Hematopoietic multipotent progenitor cell treated with erythropoietin and hydrocortisone succinate and interleukin-3 and kit ligand, for 17 days (in vitro differentiated cells): ENCODE measurements at places on chromosomes 3 and 15.

- DNase-seq: no peak
Observed at GRCh38 chr15:62653122-62653521, 389.4 kb upstream of the TPM1 start.

DNA sequence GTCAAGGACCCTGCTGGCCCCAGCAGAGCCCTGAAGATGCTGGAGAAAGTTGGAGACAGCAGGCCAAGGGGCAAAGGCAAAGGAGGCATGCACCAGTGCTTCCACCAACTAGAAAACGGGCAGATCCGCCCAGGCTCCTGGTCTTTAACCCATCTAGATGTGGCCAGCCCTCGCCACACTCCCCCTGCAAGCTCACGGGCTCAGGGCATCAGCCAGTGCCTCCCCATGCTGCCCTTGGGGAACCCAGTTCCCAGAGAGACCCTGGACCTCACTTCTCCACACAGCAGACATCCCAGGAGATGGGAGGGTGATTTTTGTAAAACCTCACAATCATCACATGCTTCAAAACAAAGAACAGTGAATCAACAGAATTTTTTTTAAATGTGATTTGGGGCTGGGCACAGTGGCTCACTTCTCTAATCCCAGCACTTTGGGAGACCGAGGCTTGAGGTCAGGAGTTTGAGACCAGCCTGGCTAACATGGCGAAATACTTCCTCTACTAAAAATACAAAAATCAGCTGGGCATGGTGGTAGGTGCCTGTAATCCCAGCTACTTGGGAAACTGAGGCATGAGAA lies 24.5 kb downstream of the CYFIP1 start:
- no peak for DNase-seq

GRCh38 chr3:11820531-11821041 lies 26.1 kb downstream of the TAMM41 start:
- no peak for DNase-seq

DNA sequence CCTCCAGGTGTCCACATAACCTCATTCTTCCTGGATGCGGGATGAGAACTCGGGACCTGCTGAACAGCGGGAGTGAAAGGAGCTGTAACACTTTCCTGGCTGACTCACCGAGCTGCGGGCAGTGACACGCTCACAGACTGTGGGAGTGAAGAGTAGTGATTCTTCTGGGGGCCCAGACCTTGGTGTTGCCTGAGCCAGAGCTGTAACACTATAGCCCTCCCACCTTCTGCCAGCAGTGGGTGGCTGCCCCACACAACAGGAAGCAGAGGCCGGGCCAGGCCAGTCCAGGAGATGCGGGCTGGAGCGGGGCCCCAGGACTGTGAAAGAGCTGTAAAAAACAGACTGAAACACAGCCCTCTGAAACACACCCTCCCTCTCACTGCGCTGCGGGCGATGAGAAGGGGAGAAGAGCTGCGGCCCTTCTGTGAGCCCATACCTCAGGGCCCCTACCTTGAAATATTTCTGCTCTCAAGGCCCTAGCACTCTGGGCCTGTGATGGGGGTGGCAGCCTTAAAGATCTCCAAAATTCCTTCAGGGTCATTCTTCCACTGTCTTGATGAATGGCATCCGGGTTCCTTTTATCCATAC lies 464.0 kb upstream of the CCDC54 start:
- no peak for DNase-seq

DNA sequence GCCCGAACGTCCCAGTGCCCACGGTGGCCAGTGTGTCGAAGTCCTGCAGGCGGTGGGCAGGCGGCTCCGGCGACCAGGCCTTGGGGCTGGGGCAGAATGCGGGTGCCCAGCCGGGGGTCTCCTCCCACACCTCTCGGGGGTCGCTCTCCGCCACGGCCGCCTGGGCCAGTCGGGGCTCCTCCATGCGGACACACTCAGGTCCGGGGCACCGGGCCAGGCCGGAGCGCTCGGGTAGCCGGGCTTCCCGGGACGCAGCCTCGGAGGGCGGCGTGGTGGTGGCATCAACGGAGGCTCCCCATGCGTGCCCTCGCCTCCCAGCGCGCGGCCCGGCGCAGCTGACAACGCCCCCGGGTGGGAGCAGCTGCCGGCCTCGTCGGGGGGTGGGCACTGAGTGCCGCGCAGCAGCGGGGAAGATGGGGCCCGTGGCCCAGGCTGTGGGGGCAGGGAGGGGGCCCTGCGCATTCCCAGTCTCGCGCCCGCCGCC lies 30.1 kb upstream of the CERS3 start:
- DNase-seq: no peak

GRCh38 chr3:25460751-25461150 lies 32.7 kb downstream of the RARB start:
- no peak for DNase-seq

- peak; percentile 68 for DNase-seq
Observed at GRCh38 chr3:167728632-167729323, 5.9 kb downstream of the PDCD10 start.

DNA sequence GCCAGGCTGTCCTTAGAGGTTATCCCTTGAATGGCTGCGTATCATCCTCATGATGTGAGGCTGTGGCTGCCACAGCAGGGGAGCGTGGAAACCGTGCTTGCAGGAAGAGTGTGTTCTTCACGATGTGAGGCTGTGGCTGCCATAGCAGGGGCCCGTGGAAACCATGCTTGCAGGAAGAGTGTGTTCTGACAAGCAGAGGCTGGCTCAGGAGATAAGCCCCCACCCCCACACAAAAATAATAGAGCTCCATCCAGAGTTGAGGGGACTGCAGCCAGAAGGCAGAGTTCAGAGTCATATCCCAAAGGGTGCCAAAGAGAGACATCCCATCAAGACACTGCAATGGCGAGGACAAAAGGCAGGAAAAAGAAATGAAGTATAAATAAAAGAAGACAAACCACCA lies 22.6 kb upstream of the BDH1 start:
- DNase-seq: no peak

- no peak for DNase-seq
Observed at GRCh38 chr3:114217266-114217665, 20.1 kb downstream of the ZNF80 start.

GRCh38 chr15:42696626-42697025 lies 40.3 kb downstream of the CDAN1 start:
- no peak for DNase-seq

DNA sequence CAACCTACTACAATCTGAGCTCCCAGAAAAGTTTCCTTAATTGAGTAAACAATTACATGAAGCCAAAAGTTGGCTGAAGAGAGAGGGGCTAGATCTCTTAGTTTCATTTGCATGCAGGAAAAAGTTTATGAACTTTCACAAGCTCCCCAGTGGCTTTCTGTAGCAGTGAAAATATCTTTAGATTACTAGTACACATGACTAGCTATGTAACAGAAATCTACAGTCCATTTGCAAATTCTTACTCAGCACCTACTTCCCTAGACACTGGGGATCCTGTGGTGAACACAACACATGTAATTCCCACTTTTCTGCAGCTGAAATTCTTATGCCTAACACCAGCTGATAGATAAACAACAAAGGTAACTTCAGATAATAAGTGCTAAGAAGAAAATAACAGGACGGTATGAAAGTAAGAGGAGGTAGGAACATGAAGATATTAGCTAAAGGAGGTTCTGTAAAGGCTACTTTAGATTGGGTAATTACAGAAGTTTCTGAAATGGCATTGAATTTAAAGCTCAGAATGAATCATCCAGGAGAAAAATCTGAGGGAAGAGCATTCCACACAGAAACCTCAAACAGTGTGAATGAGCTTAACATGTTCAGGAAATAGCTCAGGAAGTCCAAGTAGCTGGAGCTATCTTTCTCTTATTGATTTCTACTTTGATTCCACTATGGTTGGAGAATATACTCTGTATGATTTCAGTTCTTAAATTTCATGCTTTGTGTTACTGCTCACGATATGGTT lies 204.8 kb downstream of the MAGI1 start:
- DNase-seq: no peak

GRCh38 chr3:127535901-127536829 lies 54.4 kb downstream of the TPRA1 start:
- DNase-seq: no peak

DNA sequence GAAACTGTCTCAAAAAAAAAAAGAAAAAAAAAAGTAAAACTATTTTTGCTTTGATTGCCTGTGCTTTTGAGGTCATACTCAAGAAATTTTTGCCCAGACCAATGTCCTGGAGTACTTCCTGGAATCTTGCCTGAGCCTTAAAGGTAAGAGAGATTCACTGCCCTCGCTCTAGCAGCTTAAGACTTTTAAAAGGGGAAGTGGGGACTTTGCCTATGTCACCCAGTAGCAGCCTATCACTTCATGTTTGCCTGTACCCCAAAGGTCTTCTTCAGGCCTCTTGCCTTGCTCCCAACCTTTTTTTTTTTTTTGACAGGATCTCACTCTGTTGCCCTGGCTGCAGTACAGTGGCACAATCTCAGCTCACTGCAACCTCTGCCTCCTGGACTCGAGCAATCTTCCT lies 18.9 kb upstream of the GOLGB1 start:
- no peak for DNase-seq

DNA sequence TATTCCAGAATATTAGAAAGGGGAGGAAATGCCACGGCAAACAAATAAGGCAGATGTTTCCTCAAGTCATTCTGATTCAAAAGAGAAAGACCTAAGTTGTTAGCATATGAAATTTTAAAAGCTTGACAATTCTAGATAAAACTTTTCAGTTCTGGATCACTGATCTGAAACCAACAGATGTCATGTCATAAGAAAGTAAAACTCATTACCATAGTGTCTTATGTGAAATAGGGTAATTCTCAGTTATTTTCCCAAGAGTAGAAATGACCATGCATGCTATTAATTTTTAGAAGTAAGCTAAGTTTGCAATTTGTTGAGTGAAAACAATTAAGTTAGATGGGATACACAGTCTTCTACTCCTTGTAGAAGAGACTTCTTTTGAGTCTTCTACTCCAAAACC lies 630.3 kb downstream of the NAALADL2 start:
- DNase-seq: no peak

DNA sequence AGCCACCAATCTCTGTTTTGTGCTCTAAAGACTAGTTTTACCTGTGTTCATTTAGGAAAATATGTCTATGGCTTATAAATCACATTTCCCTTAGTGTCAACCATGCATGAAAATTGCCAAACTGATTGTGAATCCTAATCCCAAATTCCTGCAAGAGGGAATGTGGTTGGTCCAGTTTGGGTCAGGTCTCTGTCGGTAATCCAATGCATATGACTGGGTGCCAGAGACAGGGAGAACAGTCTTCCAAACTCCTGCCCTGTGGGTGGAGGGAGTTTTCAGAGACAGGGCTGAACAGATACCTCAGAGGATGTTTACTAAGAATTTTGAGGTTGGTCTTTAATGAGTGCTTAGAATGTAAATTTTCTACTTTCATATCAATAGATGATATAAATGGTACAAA lies 300.5 kb upstream of the ARL6 start:
- no peak for DNase-seq

DNA sequence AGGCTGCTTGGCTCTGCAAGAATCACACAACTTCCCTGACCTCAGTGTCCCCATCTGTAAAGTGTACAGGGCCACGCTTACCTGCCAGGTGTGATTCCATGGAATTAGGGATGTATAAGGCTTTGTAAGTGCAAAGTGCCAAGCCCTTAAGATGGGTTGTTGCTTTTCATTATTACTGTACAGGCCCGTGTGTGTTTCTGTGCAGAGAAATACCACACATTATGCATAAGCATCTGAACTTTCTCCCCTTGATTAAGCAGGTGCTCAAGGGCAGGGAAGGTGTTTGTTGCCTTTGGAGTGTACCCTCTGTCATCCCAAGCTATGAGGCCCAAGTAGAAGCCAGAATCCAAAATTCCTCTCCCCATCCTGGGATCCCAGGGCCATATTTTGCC lies 13.6 kb upstream of the HRH1 start:
- DNase-seq: no peak

GRCh38 chr15:28974142-28974541 lies 88.4 kb downstream of the APBA2 start:
- DNase-seq: no peak

DNA sequence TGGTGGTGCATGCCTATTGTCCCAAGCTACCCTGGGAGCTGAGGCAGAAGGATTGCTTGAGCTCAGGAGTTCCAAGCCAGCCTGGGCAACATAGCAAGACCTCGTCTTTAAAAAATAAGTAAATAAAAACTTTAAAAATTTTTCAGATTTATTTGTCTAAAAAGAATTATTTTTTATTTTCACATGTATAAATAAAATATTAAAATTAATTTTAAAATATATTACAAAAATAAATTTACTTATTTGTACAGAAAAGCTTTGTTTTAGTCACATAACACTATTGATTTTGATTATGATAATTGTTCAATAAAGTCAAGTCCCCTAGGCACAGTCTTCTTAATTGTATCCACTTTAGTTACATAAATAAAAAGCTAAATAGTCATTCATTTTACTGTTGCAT lies 85.2 kb downstream of the FILIP1L start:
- DNase-seq: no peak

GRCh38 chr3:133413161-133414020 lies 13.5 kb downstream of the BFSP2 start:
- no peak for DNase-seq

GRCh38 chr3:7275396-7275795 lies 414.5 kb downstream of the GRM7 start:
- no peak for DNase-seq

- DNase-seq: no peak
Observed at GRCh38 chr3:120604784-120605183, 8.6 kb downstream of the NDUFB4 start.

- no peak for DNase-seq
Observed at GRCh38 chr15:60396100-60396499, 1.7 kb downstream of the ANXA2 start.

DNA sequence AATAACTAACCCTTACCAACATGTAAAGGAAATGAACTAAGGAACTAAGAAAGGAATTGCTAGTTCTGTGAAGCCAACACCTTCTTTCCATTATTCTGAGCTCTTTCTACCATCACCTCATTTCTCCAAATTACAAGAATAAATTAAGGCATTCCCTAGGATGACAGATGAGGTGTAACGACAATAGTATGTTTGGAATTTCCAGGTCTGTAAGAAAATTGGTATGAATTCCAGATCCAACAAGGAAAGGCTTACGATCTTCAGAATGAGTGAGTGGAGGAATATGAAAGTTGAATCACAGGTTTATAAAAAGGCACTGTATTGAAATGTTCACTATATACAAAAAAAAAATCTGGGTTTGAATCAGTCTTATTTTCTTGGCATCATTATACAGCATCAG lies 4.5 kb upstream of the NANOGP8 start:
- no peak for DNase-seq

- DNase-seq: no peak
Observed at GRCh38 chr3:186626254-186626847, 13.5 kb downstream of the AHSG start.

- no peak for DNase-seq
Observed at GRCh38 chr15:70383856-70384255, 286.1 kb upstream of the TLE3 start.

- DNase-seq: no peak
Observed at GRCh38 chr3:9080163-9080562, 116.9 kb upstream of the RAD18 start.

DNA sequence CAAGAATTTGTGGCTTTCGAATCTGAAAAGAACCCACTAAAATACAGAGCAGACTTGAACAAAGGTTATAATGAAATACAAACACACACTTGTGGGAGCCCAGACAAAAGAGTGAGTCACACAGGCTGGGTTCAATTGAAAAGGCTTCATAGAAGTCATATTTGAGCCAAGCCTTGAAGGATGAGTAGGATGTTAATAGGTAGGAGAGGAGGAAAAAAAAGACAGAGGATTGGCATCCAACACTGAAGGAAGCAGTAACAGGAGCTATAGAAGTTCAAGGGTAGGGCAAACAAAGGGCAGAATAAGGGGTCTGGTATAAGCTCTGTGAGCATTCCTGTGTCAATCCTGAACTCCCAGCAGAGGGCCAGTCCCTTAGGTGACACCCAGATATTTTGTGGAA lies 325.4 kb downstream of the FOXP1 start:
- DNase-seq: no peak

- no peak for DNase-seq
Observed at GRCh38 chr3:112627419-112627818, 13.5 kb downstream of the CCDC80 start.
